COR-L47 (cell line): ENCODE measurements at places on chromosomes 6 and 20.

- no peak for DNase-seq
Measured at GRCh38 chr6:42735976-42736375, 9.9 kb downstream of the TBCC start.

DNA sequence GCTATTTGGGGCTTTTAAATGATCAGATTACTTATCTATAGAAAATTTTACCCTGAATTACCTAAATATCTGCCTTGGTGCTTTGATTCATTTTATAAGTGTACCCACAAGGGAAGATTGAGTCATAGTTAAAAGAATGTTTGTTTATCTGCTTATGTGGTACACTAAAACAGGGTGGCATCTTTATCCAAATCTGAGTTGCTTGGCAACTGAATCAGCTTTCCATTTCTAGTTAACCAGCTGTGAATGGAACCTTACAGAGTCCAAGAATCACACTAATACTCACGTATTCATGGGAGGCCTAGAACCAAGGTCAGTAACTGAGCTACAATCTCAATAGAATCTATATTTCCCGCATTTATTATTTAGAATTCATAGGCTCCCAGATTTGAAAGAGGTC lies 44.0 kb upstream of the CAP2 start:
- no peak for DNase-seq

DNA sequence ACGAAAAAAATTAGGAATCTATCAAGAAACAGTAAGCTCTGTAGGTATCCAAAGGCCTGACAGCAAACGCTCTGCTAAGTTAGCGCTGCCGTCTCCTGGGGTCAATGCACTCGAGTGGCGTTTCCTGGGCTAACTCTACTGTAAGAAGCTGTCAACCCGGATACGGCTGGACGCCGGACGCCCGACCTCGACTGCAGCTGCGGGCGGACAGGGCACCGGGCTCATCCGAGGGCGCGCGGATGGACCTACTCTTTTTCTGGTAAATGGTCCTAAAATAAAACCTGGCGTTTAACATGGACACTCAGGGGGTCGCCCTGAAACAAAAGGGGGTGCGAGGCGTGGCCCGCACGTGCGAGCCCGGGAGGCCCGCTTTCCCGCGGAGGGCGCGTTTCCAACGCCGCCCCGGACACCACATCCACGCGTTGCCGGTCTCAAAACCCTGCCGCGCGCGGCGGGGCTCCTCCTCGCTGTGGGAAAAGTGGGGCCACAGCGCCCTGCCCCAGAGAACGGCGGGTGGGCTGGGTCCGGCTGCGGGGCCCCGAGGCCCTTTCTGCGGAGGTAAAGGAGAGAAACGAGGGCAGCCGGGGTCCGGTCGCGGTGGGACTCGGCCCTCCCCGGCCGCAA lies 537 bp downstream of the TCP1 start:
- DNase-seq, result no peak

DNA sequence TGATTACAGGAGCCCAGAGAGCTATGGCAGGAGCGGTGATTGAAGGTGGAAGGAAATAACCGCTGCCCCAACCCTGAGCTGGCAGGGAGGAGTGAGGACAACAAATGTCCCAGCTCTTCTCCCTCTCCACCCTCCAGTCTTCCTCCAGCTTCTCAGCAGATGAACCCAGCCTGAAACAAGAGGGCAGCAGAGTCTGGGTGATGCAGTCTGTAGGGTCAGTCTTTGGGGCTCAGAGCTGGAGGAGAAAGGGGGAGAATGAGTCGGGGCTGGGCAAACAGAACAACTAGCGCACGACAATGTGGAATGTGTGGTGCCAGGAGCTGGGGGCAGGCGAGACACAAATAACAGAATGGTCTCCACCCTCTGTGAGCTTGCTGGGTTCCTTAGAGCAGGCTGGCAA lies 4.5 kb upstream of the GUCA1A start:
- DNase-seq, result no peak

DNA sequence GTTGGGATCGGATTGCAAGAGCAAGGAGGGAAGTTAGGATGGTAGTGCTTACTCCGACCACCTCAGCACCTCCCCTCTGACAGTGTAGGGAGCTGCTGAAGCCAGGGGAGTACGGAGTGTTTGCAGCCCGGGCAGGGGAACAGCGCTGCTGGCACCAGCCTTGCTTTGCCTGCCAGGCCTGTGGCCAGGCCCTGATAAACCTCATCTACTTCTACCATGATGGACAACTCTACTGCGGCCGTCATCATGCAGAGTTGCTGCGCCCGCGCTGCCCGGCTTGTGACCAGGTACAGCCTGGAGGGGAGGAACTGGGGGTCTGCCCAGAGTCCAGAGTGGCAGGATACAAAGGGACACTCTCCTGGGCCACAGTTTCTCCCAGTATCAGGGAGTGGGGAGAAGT lies 2.2 kb upstream of the TOMM6 start:
- DNase-seq, result no peak

- no peak for DNase-seq
Measured at GRCh38 chr20:38114353-38114791, 50.7 kb downstream of the TGM2 start.

DNA sequence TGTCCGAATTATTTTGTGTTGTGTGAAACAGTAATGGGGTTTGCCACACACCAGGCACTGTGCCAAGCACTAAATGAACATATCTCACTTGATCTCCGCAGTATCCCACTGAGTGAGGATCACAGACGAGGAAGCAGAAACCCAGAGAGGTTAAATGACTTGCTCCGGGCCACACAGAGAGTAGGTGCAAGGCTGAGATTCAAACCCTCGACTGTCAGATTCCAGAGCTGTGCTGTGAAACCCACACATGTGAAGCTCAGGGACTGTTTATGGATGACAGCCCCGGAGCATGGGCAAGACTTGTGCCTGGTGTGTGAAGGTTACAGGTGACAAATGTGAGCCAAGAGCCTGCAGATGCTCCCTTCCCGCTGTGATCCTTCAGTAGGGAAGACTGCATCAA lies 87.8 kb upstream of the SIRPA start:
- DNase-seq, result no peak

GRCh38 chr20:31806564-31807355 lies 12.4 kb upstream of the MYLK2 start:
- no peak for DNase-seq

- no peak for DNase-seq
Measured at GRCh38 chr6:17132967-17133366, 31.1 kb downstream of the STMND1 start.

DNA sequence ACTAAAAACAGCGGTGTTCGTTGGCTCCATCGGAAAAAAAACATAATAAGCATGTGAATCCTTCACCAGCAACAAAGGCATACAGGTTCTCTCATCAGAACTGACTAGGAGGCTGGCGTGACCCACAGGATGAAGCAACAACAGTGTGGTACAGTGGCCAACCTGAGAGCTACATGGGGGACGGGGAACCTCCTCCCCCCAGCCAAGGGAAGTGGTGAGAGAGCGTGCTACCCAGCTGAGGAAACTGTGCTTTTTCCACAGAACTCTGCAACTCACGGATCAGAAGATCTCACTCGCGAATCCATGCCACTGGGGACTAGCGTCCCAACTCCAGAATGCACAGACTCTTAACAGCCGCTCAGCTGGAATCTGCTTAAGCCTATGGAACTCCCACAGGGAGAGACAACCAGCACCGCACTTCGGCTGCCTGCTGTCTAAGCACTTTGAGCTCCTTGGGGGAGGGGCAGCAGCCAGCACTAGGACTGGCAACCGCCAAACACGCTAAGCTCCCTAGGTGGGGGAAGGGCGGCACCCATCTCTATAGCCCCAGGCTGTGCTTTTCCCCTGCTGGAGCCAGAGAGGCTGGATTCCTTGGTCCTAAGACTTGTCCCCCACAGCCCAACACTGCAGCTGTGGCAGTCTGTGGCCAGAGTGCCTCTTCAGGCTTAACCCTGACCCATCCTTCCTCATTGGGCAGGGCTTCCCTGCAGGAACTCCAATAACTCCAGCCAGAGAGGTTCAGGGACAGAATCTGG lies 538.3 kb upstream of the BTBD3 start:
- DNase-seq, result no peak

GRCh38 chr6:34791164-34791700 lies 651 bp upstream of the BLTP3A start:
- peak; percentile 48 for DNase-seq

- DNase-seq, result no peak
Measured at GRCh38 chr20:10300582-10301446, 82.2 kb downstream of the SNAP25 start.

DNA sequence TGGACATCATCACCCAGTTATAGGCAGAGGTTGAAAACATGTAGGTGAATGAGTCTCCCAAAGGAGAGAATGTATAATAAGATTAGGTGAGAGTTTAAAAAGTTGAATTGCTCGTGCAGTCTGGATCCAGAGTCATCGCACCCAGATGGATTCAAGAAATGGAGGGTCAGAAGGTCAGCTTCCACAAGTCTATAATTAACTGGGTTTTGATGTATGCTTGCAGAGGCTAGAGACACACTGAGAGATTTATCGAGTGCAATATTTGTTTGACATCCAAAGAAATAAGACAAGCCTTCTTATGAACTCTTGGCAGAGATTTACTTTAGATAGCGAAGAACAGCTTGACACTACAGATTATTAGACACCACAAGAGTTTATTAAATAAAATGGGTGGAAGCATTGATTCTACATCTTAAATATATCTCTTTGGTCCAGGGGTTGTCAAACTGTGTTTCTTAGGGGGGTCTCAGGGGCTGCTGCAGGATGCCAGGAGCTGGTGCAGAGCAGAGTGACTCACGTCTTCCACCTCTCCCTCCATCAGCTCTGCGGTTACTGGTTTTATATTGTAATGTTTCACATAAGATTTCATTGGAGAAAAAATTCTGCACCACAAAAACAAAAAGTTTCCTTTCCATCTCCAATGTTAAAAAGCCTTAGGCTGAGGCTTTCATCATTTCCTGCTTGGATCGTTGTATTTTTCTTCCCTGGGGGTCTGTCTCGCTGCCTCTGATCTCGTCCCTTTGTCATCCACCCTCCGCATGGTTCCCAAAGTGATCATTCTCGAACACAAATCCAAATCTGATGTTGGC lies 176.2 kb upstream of the AHI1 start:
- DNase-seq, result no peak
